ENCODE measurements at places on chromosomes 2 and 18.

- DNase-seq: no peak
Measured at GRCh38 chr2:223122781-223123180, 70.8 kb downstream of the KCNE4 start.

DNA sequence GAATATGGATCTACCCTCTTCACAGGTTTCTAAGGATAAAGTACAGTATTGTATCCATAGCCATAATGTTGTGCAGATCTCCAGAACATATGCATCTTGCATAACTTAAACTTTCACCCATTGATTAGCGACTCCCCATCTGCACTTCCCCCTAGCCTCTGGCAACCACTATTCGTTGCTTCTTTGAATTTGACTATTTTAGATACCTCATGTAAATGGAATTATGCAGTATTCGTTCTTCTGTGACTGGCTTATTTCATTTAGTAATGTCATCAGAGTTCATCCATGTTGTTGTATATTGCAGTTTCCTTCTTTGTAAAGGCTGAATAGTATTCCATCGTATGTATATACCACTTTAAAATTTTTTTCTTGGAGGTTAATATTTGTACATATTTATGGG, 128.9 kb downstream of the SMAD7 start:
- DNase-seq: no peak

GRCh38 chr2:61670591-61671501, 132.7 kb upstream of the XPO1 start:
- DNase-seq: no peak

DNA sequence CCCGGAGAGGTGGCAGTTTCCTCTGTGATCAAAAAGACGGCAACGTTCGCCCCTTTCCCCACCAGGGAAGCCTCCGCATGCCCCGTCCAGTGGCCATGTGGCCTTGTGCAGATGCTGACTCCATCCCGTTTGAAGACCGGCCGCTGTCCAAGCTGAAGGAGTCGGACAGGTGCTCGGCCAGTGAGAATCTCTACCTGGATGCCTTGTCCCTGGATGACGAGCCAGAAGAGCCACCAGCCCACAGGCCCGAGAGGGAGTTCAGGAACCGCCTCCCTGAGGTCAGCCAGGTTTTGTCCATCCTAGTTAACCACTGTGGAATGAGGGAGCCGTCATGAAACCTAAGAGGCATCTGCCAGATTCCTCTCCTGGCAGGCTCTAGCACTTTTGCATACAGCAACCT, 113.6 kb downstream of the MTCL1 start:
- DNase-seq: no peak

GRCh38 chr18:74624466-74624865, 26.8 kb downstream of the ZNF407 start:
- no peak for DNase-seq

DNA sequence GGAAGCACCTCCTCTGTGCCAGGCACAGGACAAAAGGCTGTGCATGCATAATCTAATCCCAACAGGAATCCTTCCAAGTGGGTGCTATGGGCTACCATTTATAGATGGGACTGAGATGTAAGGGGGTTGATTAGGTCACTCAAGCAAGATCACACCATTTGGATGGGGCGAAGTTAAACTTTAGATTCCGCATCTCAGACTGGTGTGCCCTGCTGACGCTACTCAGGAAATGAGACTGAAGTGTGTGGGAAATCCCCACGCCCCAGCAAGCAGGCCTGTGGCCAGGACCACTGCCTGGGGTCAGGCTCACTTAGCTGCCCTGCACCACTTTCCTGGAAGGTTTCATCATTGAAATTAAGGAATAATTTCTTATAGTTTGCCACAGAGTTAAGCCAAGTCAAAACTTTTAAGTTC, 70.5 kb upstream of the PPP1CB start:
- no peak for DNase-seq

DNA sequence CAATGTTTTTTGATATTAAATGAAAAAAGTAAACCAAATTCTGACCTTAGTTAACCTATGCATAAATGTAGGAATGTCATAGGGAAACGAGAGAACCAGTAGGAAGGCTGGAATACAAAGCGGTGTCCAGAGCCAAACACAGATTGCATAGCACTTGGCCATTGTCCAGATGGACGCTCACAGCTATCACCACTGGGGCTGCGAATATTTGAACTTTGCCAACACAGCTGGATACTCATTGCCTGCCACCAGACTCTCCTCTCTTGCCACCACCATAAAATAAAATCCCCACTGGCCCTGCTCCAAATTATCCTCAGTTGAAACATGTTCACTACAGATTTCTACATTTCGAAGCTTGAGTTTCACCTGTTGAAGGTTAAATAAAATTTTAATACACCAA, 159.3 kb upstream of the GULP1 start:
- DNase-seq: no peak

DNA sequence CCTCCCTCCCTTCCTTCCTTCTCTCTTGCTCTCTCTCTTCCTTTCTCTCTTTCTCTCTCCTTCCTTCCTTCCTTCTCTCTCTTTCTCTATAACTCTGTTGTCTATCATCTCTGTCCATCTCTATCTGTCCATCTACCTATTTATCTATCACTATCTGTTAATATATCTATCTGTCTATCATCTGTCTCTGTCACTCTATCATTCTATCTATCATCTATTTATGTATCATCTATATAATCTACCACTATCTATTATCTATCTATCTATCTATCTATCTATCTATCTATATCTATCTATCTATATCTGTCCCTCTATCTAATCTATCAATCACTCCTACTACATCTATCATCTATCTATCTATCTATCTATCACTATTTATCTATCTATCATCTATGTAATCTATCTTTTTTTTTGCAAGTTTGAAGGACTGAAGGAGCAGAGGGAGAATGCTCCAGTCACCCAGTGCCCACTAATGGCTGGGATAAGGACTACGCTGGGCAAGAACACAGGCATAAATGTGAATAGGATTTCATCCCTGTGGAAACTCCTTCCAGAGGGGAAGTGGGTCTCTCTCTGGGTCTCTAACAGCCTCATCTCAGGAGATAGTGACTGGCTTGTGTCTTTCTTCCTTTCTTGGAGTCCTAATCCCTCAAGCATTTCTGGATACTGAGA, 427.0 kb downstream of the LPIN1 start:
- DNase-seq: no peak

- no peak for DNase-seq
Measured at GRCh38 chr2:85522090-85522647, 16.8 kb upstream of the MAT2A start.

GRCh38 chr2:241320394-241320793, 4.7 kb downstream of the SEPTIN2 start:
- DNase-seq: no peak
